Stimulated activated CD8-positive, alpha-beta memory T cell treated with anti-CD3 and anti-CD28 coated beads, Interleukin-15, amount 100 ng/mL, for 1 hour (primary cell): ENCODE measurements at places on chromosomes 11 and 22.

DNA sequence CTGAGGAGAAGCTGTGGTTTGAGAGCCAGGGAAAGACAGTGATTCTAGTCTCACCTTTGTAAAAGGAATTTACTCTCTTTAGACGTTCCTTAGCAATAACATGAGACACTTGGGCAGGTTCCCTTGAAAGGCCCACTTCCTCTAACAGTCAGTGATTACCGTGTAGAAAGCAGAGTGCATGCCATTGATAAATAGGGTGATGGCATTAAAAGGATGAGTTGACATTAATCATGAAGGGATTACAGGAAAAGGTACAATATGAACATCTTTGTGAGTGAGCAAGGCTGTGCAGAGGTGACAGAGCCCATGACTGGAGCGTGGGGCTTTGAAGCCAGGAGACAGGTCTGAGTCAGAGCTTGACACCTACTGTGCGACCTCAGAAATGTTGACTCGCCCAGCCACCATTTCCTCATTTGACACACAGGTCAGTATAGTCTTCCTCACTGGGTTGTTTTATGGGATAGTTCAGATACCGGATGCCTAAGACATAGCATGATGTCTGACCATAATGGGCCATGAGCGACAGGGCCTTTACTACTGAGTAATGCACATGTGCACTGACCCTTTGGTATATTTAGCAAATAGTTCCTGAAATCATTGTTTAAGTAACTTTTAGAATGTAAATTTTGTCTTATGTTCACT lies 341.7 kb upstream of the MTNR1B start:
- DNase-seq = no peak

DNA sequence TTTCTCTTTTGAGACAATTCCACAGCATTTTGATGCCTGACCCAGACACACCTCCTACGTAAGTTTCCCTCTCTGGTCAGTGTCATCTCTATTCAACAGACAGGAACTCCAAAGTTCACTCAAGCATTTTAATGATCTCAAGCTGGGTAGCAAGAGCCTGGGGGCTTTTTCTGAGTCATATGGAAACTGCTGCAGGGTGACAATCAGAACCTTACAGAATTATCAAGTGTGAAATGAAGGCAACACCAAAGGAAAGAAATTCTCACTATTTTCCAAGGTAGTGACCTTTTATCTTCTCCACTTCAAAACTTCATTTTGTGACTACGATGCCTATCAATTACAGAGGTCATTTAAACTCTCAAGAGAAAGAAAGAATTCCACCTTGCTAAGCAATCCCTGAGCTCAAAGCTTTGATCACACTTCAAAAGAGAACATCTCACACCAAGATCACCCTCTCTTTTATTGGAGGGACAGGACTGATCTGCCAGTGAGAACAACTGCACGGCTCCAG lies 229.0 kb upstream of the ZC3H12C start:
- DNase-seq = no peak

DNA sequence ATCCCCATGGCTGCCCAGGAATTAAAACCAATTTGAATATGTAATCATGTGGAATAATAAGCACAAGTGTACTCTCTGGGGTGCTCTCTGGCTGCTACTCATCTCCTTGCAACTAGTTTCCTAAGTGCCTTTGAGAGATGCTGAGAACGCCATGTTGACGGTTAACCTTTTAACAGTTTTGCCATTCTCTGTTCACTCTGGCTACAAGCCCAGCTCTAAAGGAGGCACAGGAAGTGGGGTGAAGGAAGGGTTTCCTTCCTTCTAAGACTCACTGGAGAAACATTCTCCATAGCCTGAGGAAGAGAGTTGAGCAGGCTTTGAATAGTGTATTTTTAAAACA lies 122.0 kb upstream of the ZC3H12C start:
- DNase-seq = no peak

GRCh38 chr11:86196085-86196696 lies 48.4 kb upstream of the EED start:
- DNase-seq = no peak

DNA sequence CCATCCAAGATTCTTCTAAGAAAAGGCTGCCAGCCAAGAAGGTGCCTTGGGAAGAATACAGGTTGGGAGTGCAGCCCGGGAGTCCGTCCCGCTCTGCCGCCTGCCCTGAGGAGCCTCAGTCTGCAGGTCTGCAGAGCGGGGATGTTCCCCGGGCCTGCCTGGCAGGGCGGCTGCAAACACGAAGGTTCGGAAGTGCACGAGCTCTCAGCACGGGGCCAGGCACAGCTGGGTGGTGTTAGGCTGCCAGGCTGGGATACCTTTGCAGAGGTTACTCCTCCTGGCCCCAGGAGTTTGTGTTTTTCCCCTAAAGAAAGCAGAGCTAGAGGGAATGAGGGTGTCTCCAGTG lies 9.4 kb upstream of the PRR5 start:
- no peak for DNase-seq

- DNase-seq = no peak
Observed at GRCh38 chr22:42977569-42977968, 37.4 kb downstream of the PACSIN2 start.

DNA sequence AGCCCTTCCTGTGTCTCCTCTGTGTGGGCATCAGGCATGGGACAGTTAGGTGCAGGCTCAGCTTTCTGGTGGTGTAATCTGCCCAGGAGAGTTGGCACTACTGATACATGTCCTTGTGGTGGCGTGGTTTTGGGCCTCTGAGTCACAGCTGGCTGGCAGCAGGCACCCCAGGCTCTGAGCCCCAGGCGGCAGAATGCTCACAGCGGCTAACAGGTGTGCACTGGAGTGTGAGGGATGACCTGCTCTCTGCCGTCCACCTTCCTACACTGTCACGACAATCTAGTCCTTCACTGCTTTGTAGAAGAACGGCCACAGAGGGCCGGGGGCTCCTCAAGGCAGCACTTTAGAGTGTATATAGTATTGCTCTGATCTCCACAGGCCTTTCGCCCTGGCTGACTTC lies 100.3 kb upstream of the PITPNB start:
- DNase-seq = no peak

DNA sequence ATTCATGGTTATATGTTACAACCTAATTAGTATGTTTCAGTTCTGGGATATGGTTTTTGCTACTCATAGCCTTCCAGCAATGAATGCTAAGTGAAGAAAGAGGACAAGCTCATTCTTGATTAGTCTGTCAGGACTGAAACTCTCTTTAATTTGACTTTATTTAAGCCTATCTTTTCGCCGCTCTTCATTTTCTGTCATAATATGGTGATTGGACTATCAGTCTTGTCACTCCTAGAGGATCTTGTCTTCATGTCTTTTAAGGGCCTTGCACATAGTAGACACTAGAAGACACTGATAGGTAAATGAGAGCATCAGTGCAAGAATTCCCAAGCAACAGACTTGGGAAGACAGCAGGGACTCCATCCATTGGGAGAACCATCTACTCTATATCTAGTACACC lies 18.9 kb upstream of the MTCH2 start:
- DNase-seq = no peak

DNA sequence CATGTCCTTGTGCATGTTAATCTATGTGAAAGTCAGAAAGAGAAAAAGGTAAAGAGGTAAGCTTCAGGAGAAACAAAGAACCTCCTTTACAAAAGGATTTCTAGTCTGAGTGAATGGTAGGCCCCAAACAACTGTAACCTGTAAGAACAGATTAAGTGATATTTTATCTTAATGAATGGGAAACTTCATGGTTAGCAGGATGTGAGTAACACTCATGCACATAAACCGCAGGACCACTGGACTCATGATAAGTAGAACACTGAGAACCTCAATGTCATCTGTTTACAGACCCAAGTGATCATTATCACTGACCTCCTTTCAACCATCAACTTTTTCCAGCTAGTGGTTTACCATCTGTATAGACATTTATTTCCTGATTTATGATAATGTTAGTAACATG lies 19.9 kb downstream of the OR8G5 start:
- DNase-seq = no peak

- no peak for DNase-seq
Observed at GRCh38 chr11:7965386-7965785, at the start of gene NLRP10. TSS of gene NLRP10 (minus strand) at chr11:7965447. CDS start at chr11:7963495, 1,952 bp downstream.

GRCh38 chr11:9838961-9839360 lies 175.1 kb downstream of the SWAP70 start:
- no peak for DNase-seq

- DNase-seq = no peak
Observed at GRCh38 chr11:96323642-96323985, 19.4 kb downstream of the MAML2 start.

- DNase-seq = no peak
Observed at GRCh38 chr11:35343033-35343598, 76.2 kb downstream of the SLC1A2 start.

DNA sequence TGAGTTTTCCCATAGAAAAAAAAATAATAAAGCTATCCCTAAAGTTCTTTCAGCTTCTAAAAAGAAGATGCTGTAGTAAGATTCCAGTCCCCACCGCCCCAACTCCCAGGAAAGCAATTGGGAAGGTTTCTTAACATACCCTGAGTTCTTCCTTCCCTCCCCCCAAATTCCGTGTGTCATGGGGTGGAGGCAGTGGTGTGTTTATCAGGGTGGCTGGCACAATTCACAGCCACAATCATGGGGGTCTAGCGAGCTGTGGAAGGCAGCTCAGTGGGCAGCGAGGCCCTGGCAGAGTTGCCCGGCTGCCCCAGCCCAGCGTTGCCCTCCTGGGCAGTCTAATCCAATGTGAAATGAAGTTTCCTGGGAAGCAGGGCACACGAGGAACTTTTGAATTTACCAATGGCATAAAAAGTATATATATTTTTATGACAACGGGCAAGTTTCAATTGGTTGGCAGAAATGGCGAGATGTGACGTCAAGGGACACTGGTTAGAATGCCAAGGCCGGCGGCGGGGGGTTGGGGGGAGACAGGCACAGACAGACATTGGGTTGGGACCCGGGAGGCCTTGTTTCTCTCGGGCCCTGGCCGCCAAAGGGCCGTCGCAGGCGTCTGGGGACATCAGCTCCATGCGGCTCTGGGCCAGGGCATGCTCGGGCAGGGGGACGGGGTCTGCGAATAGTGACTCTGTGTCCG lies 80.7 kb upstream of the PPARA start:
- no peak for DNase-seq

GRCh38 chr11:34850334-34850733 lies 65.8 kb downstream of the APIP start:
- DNase-seq = no peak

DNA sequence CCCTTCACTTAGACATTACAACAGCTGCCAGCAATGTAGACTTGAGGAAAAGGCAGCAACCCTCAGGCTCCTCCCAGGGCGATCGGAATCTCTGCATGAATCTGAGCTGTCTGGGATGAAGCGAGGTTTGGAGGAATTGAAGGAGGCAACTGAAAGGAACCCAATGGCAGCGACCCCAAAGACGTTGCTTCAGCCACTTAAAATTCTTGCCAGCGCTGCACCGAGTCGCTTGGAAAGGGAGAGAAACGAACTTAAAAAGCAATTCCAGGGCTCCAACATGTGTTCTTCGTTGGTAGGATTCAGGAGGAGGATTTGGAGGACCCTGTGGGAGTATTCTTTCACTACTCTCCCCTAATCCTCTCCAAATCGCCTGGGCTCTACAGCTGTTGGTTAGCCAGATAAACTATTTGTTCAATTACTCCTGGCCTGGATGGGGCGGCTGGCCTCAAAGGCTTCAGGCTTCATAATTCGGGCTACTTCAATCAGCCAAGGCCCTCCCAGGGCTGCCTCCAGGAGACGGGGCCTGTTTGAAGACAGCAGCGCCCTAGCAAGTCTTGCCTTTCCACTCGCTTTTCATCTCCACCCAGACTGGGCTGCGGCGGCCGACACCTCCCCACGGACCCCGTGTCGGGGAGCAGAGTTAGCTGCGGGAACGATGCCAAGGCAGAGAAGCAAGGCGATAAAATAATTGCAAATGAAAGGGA lies 72.4 kb upstream of the TMEM45B start:
- DNase-seq = no peak

DNA sequence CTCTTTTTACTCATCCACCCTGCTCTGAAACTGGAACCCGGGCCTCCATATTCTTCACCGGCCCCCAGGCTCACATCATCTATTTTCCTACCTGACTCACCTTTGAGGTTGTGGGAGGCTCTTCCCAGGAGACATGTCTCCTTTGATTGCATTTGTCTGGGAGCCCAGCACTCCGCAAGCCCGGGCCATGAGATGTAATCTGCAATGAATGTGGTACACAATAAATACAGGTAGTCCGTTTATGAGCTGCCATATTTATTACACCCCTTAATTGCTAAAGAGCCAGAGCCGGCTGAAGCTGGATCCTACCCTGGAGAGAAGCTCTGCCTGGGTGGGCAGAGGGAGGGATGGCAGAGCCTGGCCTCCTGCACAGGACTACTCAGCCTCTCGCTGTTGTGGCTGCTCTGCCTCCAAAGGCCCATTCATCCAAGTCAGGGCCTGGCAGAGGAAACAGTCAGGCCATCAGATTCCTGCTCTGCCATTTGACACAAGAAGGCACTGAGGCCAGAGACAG lies 49.5 kb downstream of the TP53I11 start:
- DNase-seq = no peak

DNA sequence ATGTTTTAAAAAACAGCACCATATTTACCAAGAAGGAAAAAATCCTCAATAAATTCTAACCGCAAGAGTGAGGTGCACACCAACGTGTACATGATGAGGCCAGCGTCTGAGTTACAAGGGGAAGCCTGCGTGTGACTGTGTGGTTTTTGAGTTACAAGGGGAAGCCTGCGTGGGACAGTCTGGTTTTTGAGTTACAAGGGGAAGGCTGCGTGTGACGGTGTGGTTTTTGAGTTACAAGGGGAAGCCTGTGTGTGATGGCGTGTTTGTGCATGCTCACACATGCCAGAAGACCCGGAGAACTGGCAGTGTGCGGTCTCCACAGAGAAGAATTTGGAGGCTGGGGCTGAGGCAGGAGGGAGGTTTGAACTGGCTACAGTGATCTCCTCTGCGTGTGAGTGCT lies 1376.4 kb downstream of the TBC1D22A start:
- DNase-seq = no peak

DNA sequence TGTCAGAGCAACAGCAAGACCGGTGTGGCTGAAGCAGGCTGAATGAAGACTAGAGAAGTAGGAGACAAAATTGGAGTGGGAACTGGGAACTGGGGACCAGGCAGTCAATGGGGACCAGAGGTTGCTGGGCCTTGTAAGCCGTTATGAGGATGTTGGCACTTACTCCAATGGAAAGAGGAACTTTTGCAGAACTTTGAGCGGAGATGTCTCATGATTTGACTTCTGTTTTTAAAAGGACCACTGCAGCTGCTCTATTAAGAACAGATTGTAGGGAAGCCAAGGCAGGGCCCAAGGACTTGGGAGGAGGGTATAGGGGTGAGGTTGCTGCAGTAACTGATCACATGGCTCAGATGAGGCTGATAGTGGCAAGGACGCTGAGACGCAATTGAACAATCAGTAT lies 34.2 kb downstream of the IL18 start:
- no peak for DNase-seq

GRCh38 chr22:46591930-46592329 lies 28.3 kb upstream of the GRAMD4 start:
- no peak for DNase-seq

GRCh38 chr11:46360878-46361277 lies 13.6 kb downstream of the DGKZ start:
- DNase-seq = no peak
